ENCODE measurements at places on chromosomes 7 and 10.

DNA sequence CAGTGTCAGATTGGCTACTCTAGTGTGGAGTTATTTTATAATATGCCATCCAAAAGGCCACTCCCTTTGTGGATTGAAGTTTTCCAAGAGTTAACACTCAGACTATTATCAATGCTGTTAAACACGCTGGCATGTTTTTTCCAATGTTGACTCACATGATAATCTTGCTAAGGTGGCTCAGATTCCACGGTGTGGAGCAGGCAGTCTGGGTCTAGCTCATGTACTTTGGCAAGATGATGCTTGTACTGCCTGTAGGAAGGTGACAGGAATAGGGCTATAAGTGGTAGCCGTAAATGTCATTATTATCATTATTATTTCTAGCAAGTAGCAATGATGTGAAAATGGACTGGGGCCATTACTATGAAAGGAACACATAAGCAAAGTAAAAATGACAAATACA lies 79.4 kb upstream of the TBX20 start:
- DNase-seq: no peak

DNA sequence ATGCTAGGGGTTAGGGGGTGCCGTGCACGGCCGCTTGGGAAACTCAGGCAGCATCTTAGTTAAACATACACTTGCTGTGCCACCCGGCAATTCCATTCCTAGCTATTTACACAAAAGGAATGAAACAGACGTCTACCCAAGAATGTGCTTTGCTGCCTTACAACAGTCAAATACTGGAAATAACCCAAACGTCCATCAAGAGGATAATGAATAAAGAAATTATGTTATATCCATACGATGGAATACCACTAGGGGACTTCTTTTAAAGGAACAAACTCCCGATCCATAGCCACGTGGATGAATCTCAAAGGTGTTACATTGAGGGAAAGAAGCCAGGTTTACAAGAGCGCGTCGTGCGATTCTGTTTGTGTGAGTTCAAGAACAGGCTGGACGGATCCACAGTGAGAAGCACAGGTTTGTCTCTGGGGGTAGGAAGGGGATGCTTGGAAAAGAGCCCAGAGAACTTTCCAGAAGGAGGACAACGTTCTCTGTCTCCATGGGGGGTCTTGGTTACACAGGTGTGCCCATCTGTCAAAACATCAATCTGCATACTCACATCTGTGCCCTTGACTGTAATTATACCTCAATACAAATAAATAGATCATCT lies 41.8 kb downstream of the STK32C start:
- DNase-seq: no peak

DNA sequence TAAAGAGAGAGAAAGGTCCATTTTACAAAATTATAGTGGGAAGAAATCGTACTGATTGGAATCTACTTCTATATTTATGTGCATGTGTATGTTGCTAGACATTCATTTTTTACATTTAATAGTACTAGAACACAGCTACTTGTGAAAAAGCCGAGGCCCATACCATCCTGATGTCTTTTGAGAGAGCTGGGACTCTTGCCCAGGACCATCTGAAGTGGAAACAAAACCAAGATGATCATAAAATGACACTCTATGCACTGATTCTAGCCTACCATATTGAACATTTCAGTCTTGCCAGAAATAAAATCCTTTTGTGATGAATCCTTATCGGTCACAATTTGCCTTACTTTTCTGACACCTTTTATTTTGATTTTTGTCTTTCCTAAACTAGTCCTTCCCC lies 640.0 kb downstream of the KCNMA1 start:
- no peak for DNase-seq

DNA sequence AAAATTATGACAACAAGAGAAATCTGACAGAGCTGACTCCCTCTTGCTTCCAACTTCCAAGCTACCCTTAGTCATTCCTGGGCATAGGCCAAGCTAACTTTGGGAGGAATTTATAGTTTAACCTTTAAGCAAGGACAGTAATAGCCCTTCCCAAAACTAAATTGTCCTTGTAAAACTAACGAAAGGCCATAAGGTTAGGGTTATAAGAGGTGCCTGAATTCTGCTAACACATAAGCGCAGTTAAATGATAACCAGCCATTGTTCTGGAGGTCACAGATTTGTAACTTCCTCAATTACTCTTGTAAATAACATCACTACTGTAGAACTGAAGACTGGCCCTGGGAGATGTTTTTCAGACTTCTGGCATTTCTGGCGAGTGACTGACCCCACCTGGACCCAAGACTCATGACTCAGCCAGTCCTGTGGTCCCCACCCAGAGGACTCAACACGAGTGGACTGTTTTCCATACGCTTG lies 481.2 kb downstream of the KCNMA1 start:
- DNase-seq: peak; percentile 20

DNA sequence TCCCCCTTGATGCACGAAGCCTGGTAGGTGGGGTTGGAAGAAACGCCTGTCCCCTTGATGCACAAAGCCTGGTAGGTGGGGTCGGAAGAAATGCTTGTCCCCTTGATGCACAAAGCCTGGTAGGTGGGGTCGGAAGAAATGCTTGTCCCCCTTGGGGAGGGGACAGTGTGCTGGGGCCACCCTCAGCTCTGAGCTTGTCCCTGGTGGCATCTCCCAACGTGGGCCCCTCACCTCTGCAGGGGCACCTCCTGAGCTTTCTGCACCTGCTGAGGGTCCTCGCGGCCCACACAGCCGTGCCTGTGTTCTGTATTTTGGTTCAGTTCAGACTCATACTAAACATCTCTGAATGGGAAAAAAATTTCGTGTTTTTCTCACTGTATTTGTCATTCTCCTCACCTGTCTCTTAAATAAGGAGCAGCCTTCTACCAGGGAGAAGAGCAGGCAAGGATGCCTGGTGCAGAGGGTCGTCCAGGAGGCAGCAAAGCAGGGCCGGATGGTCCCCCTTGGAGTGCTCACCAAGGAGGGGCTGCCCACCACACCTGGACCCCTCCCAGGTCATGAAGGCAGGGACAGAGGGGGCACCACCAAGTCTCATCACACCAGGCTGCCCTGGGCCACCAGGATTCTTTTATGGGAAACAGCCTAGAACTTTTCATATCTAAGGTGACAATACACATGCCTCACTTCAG lies 24.7 kb downstream of the VIPR2 start:
- no peak for DNase-seq

DNA sequence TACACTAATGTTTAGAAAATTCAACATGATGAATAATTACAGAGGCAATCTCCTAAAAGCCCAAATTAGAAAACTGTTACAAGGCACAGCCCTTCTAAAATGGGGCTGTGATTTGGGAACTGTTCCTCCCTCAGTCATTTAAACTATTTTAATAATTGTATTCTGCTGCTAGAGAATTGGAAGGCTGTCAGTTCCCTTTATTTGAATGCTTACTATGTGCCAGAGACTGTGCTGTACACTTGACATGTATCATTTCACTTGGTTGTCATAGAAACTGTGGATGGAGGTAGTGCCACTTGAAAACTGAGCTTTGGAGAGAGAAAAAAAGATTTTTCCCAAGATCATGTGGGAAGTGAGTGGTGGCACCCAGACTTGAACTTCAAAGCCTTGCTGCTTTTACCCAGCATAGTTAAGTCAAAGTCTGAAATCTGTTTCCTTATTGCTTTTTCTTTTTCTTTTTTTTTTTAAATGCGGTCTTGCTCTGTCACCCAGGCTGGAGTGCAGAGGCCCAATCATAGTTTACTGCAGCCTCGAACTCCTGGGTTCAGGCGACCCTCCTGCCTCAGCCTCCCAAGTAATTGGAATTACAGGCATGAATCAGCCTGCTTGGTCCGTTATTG lies 23.6 kb downstream of the UBE2D1 start:
- no peak for DNase-seq

- no peak for DNase-seq
Observed at GRCh38 chr7:121938429-121938996, 65.6 kb downstream of the PTPRZ1 start.

DNA sequence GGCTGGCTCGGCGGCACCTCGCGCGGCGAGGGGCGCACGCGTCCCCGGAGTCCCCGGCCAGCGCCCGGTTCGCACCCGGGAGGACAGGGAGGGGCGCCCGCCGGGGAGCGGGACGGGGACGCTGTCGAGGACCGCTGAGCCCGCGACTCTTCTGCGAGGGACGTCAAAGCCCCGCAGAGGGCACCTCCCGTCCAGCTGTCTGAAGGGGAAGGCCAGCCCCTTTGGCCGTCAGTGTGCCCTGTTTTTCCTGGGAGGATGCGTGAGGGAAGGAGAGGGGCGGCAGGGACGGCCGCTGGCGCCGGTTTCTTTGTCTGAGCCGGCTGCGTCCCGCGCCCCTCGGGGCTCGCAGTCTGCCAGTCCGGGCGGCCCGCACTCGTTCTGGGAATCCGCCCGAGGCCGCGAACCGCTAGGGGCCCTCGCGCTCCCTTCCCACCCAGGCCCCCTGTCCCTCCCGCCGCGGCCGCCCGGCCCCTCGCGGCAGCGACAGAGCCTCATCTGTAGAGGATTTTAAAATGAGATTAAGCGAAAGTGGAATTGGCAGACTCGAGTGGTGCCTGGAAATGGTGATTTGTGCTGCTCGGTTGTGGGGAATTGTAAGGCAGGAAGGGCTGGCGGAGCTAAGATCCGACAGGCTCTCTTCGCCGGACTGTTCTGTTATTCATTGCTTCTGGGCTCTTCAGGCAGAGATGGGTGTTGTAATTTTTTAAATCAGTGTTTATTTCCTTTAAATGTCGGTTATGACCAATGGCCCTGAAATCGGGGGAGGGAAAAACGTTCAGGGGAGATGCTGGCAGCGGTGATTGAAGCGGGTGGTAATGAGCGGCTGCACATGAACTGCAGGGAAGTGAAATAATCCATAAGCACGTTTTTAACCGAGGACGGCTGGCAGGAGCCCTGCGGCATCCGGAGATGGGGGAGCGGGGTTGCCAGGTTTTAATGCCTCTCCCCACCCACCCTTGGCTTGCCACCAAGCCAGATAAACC lies 618 bp upstream of the RELN start:
- peak; percentile 28 for DNase-seq

DNA sequence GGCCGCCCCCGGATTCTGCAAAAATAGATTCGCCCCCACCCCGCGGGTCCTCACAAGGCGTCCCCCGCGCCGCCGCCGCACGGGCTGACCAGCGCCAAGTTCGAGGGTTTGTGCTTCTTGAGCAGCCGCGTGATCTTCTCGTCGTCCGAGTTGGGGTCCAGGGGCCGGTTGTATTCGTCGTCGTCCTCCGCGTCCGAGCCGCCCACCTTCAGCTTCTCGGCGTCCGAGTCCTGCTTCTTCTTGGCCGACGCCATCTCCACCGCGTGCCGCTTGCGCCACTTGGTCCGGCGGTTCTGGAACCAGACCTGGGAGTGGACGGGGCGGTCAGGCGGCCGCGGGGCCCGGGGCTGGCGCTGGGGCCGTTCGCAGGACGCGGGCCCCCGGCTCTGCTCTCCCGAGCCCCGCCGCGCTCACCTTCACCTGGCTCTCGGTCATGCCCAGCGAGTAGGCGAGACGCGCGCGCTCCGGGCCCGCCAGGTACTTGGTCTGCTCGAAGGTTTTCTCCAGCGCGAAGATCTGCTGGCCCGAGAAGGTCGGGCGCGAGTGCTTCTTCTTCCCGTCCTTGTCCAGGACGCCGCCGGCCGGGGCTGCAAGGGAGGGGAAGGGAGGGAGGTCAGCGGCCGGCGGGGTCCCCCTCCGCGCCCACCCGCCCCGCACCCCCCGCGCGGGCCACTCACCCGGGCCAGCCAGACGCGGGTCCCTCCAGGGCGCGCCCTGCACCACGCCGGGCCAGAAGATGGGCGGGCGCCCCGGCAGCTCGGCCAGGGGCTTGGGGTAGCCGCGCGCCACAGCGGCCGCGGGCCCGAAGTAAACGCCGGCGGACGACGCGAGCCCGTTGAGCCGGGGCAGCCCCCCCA lies 853 bp downstream of the NKX6-2 start:
- DNase-seq: peak; percentile 22

- DNase-seq: no peak
Observed at GRCh38 chr10:132993271-132994184, 51.2 kb upstream of the CFAP46 start.

DNA sequence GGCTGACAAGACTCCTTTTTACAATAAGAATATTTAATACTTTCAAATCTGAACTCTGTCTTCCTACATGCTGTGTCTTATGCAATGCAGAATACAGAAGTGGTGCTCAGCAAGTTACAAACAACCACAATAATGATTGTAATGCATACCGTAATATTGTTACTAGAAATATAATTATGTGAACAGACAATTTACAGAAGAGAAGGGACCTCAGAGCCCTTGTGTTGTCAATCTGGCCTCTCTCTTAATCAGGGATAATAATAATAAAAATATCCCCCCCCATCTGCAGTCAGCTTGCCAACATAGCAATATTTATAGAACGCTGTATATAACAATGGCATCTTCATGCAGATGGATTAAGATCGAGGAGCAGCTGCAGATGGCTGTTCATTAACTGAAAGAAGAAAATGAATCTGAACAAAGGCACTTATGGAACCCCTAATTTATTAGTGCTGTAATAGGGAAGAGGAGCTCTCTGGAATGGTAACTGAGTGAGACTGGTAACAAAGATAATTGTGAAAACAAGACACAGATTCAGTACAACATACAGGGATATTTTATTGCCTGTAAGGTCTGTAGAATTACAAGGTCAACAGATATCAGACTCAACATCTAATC lies 106.3 kb downstream of the TMEM26 start:
- no peak for DNase-seq

- DNase-seq: no peak
Observed at GRCh38 chr10:26765549-26765948, 68.0 kb downstream of the PDSS1 start.

GRCh38 chr7:34034728-34035127 lies 129.4 kb downstream of the BMPER start:
- no peak for DNase-seq

DNA sequence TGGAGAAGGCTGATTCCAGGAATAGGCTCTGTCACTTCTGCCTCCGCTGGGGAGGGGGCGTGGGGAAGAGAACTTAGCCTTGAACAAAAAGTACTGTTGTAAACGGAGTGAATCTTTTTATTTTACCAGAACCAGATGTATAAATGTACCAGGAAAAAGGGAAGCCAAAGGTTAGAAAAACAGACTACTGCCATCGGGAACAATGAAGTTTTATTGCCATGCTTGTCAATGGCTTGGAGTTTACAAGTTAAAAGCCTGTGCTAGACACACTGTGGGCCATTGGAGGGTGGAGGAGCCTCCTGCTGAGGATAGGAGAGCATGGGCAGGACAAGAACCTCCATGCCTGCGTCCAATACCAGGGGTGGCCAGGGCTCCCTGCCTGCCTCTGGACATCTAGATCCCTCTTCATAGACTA lies 161.7 kb upstream of the LYZL2 start:
- no peak for DNase-seq

GRCh38 chr10:114995468-114996247 lies 57.7 kb downstream of the TRUB1 start:
- DNase-seq: no peak

- no peak for DNase-seq
Observed at GRCh38 chr10:48238826-48239520, 35.5 kb downstream of the FRMPD2 start.
